Mesothelial cell of epicardium (in vitro differentiated cells): ENCODE measurements at places on chromosomes 3 and 15. TPM values are rescaled to one million over a fixed set of nuclear protein-coding genes. Genes with fewer than 3 reads are reported as not detected.

Gene SLC28A2
- total RNA-seq = not detected in 3 replicates

Gene MAPKAPK3
- 33.6 to 36.8 TPM (median 35.9 TPM) in 3 replicates for total RNA-seq

Gene CPA3
- total RNA-seq = 0.13 TPM in 1 of 3 replicates, not detected in the others

Gene EPHB1
- 1.2 to 1.7 TPM (median 1.3 TPM) in 3 replicates for total RNA-seq

Gene CKMT1B
- total RNA-seq = 0.20 to 0.44 TPM in 2 of 3 replicates, not detected in the other

Gene AHSG
- total RNA-seq = 0.14 TPM in 1 of 3 replicates, not detected in the others

DNA sequence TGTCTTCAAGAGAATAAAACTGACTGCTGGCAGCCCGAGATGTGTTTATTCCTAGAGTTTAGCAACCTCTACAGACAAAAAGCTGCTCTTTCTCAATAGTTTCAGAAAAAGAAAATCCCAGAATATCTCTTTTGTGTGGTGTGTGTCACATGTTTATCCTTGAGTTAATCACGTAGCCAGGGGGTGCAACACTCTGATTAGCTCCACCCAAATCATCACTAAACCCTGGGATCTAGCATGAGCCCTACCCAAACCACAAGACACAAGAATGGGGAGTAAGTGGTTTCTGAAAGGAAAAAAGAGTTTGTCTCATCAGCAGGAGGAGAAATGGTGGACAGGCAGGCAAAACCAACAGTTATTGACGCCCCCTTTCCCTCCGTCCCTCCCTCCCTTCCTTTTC is 78.5 kb upstream of the AGBL1 start:
- DNase-seq = no peak

DNA sequence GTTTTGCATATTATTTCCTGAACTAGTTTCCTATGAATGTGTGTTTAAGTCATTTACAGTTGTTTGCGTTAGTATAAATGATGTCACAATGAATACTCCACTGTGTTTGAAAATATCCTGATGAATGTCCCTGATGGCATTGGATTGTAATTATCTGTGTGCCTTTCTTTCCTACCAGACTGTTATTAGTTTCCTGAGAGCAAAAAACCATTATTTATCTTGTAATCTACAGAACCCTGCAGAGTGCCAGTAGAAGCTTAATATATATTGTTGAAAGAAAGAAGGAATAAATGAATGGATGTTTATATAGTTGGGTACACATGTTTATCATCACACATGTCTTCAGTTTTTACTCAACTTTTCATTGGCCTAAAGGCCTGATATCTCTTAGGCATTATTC is 312.6 kb downstream of the AGBL1 start:
- DNase-seq = no peak

GRCh38 chr3:45387636-45388348 is 584 bp upstream of the LARS2 start:
- DNase-seq = peak; percentile 42

GRCh38 chr15:67137319-67137718 is 71.9 kb downstream of the SMAD3 start:
- DNase-seq = no peak

- no peak for DNase-seq
These were observed 24.4 kb downstream of the NAA50 start for GRCh38 chr3:113721636-113722035.

DNA sequence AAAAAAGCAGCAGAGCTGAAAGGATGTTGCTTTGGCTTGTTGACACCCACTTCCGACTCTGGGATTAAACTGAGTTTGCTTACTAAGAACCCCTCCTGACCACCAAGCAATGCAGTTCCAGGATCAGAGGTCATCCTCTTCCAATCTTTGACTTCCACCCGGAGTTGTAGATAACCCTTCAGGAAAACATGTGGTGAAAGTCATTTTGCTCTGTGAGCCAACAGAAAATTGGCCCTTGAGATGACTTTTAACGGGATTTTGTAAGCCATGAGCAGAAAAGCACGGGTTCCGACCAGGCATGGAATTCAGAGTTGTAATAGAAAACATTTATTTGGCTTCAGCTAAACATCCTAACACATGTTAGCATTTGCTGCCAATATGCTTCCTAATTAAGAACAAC is 171.6 kb upstream of the NR2F2 start:
- no peak for DNase-seq

DNA sequence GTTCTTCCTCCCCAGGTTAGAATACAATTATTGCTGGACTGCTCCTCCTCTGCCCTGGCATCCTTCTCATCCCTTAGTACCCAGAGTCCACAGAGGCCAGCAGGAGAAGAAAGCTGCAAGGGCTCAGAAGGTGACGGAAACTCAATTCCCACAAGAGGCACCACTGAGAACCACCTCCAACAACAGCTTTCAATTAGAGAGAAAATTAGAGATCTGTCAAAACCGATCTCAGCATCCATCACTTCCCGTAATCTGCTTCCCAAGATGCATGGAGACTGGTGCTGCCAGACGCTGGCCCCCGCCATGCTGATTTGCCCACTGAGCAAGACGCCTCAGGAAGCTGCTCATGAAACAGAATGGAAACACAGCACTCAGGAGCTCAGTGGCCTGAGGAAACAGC is 135.0 kb upstream of the PRICKLE2 start:
- no peak for DNase-seq

GRCh38 chr3:52385157-52385556 is 59.7 kb downstream of the SEMA3G start:
- DNase-seq = no peak

DNA sequence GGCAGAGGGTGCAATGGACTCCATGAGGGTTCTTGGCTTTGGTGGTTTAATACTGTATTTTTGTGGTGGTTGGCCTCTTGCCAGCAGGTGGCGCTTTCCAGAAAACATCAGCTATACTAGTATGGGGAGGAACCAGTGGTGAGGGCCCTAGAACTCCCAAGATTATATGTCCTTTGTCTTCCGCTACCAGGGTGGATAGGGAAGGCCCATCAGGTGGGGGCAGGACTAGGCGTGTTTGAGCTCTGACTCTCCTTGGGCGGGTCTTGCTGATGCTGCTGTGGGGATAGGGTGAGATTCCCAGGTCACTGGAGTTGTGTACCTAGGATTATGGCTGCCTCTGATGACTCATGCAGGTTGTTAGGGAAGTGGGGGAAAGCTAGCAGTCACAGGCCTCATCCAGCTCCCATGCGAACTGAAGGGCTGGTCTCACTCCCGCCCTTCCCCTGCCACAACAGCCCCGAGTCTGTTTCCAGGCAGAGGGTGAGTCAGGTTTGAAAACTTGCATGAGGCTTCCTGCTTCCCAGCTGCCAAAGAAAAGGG is 357.7 kb downstream of the OTOL1 start:
- no peak for DNase-seq

DNA sequence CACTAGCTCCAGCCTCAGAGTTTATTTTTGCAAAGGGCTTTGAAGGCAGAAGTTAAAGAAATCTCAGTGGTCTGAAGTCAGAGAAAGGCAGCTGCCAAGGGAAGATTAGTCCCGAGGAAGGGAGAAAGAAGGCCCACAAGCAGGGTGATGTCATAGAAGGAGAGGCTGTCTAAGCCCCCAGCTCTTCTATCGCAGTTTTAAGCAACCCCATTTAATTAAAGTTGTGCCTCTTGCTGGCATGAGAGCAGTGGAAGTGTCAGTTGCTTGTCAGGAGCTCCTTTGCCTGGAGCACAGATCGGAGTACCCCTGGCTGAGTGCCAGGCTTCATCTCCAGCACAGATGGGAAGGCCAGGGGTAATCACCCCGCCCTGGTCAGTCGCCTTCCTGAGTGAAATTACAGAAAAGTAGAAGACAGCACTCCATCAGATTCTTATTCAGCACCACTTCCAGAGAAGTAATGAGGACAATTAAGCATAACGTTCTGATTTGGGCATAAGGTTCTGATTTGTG is 530.7 kb downstream of the EPHB1 start:
- DNase-seq = no peak
